ENCODE measurements at places on chromosomes 12 and 14.

DNA sequence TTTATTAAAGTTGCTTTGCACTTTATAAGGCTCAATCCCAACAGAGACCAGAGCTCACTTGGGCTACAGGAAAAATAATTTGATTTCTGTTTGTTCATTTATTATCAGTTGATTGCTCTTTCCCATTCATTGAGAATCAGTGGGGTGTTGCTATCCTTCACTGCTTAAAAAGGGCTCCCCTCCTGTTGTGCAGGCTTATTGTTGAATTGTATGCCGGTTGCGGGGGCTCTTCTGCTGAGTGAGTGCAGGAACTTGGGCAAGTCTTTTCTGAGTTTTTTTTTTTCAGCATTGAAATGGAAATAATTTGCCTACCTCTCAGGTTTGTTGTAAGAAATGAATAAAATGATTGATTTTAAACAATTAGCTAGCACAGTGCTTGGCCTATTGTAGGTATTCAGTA, 32.6 kb downstream of the AKAP6 start:
- no peak for DNase-seq

GRCh38 chr14:53350866-53351265, 197.7 kb upstream of the DDHD1 start:
- DNase-seq: no peak

DNA sequence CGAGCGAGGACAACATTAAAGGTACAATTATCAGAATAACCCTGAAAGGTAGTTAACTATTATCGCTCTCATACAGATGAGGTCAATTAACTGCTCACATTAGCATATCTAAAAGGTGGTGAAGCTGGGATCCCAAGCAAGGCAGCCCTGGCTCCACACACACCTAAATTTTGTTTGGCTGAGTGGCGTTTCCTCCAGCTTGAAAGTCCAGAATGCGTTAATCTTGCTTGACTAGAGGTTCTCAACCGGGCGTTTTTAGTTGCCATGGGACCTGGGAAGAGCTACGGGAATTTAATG, 531 bp downstream of the DLGAP5 start:
- no peak for DNase-seq

- no peak for DNase-seq
These were observed 1319.1 kb downstream of the TMEM121 start for GRCh38 chr14:106845286-106846087.

- DNase-seq: no peak
These were observed 87.9 kb downstream of the PHLDA1 start for GRCh38 chr12:75943730-75944096.
